ENCODE measurements at places on chromosomes 1 and 21.

DNA sequence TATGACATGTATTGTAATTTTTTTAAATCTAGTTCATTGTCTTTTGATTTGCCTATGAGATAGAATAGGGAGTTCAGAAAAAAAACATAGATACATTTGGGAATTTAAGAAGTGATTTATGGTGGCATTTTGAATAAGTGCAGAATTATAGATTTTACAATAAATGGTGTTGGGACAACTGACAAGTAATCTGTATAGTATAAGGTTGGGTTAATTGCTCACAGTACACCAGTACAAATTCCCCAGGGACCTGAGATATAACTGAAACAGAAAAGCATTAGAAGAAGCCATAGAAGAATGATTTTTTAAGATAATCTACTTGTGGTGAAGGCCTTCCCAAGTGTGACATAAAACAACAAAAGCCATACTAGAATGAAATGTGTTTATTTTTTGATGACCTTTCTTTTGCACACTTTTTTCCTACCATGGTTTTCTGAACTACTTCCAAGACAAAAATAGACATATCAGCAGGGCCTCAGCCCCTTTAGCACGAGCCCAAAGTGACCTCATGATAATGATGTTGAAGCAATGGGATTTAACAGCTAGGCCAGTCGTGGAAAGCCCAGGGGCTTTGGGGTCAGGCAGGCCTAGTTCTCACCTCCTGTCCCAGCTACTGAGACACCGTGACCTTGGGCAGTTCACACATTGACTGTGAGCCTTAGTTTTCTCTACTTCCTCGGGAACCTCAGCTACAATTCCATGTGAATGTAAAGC is 87.4 kb downstream of the GREM2 start:
- DNase-seq: no peak

GRCh38 chr21:37711286-37711829 is 204.9 kb downstream of the KCNJ6 start:
- DNase-seq: no peak

GRCh38 chr1:150273311-150273710 is 721 bp downstream of the C1orf54 start:
- peak; percentile 31 for DNase-seq

DNA sequence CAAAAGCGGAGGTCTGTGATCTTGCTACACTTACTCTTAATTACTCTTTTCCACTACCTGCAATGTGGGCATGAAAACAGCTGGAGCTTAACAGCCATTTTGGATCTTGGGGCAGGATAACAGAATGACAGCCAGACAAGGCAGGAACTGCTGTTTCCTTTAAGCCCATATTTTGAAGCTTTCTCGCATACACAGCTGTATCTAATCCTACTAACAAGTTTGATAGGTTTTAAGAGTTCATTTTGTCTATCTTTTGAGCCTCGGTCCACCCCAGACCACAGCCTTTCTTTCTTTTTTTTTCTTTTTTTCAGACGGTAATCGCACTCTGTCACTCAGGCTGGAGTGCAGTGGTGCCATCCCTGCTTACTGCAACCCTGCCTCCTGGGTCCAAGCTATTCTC is 42.4 kb upstream of the CRB1 start:
- no peak for DNase-seq

- no peak for DNase-seq
Measured at GRCh38 chr1:1340185-1340584, 9.0 kb downstream of the DVL1 start.

DNA sequence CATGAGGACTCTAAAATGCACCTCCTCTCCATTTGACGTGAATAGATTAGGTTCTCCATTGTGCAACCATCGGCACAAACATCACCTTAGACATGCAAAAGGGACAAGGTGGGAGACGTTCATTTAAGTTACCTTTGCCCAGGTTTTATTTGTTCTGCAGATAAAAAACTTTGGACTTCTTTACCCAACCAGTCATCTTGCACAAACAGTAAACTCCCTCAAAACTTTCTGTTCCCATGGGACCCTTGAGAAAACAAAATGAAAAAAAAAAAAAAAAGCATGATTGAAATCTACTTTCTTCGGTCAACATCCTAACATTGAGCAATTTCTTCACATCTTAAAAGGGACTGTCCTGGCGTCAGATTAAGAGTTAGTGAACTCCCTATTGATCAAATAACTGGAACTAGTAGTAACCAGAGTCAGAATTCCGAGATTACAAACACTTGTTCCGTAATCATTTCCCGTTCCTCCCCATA is 31.4 kb upstream of the PROX1 start:
- no peak for DNase-seq

DNA sequence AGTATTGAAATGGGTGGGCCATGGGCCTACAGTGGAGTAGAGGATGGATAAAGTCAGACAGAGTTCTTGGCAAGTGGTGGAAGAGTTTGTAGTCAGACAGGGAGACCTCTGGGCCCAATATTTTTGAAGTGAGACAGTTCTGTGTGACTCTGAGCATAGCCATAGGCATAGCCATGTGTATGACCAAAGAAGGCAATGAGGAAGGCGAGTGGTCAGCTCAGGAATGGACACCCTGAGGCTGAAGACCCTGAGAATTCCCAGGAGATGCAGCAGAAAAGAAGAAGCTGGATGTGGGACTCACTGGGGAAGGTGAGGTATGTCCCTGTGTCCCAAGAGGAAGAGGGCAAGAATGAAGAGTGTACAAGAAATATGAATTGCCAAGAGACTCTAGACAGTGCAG is 210.6 kb upstream of the IRF2BP2 start:
- no peak for DNase-seq

DNA sequence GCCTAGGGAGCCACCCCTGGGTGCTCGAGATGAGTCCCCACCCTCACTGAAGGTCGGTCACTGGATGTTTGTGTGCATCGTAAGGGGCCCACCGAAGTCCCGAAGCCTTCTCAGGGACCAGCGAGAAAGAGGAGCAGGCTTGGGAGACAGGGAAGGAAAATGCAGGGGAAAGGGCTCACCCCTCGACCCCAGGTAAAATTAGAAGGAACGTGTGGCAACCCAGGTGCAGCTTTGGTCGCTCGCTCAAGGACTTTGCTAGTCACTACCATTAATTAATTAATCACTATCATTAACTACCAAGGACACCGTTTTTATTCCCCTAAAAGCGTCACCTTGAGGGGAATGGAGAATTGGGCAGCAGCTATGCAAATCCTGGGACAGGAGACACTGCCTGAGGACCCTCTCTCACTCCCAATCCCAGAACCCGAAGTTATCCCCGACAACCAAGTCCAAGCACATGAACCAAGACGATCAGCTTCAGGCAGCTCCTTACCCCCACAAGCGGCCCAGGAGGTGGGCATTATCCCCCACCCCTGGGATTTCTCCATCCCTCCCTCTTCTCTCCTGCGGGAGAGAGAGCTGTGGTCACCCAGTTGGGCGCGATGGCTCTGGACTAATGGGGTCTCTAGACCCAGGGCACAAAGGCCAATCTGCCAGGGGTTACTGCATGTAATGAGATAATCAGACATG is 4.2 kb upstream of the SIM2 start:
- DNase-seq: no peak

- no peak for DNase-seq
Measured at GRCh38 chr21:32470206-32470605, 57.7 kb downstream of the EVA1C start.

- no peak for DNase-seq
Measured at GRCh38 chr21:37088186-37088735, 15.2 kb downstream of the TTC3 start.

- DNase-seq: no peak
Measured at GRCh38 chr1:200206761-200207160, 179.3 kb downstream of the NR5A2 start.

GRCh38 chr1:45979074-45979777 is 153.2 kb downstream of the PIK3R3 start:
- DNase-seq: peak; percentile 69

GRCh38 chr1:28108001-28108400 is 19.6 kb upstream of the EYA3 start:
- DNase-seq: no peak

DNA sequence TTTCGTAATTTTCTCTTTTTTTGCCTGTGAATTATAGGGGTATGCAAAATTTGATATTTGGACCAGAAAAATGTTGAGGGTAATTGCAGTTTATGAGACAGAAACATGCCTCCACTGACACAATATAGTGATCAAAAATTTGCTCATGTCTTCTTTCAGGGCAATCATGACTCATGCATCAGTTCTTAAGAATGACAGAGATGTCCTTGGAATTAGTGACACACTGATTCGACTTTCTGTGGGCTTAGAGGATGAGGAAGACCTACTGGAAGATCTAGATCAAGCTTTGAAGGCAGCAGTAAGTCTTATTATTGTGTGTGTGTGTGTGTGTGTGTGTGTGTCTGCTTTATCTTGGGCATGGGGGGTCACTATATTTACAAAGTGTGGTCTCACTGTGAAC is 27.5 kb downstream of the CTH start:
- DNase-seq: no peak

DNA sequence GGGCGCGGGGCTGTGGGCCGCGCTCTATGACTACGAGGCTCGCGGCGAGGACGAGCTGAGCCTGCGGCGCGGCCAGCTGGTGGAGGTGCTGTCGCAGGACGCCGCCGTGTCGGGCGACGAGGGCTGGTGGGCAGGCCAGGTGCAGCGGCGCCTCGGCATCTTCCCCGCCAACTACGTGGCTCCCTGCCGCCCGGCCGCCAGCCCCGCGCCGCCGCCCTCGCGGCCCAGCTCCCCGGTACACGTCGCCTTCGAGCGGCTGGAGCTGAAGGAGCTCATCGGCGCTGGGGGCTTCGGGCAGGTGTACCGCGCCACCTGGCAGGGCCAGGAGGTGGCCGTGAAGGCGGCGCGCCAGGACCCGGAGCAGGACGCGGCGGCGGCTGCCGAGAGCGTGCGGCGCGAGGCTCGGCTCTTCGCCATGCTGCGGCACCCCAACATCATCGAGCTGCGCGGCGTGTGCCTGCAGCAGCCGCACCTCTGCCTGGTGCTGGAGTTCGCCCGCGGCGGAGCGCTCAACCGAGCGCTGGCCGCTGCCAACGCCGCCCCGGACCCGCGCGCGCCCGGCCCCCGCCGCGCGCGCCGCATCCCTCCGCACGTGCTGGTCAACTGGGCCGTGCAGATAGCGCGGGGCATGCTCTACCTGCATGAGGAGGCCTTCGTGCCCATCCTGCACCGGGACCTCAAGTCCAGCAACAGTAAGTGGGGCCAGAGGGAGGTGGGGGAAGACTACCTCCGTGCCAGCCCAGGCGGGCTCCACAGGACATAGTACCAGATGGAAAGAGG is 808 bp downstream of the MAP3K21 start:
- peak; percentile 10 for DNase-seq

- no peak for DNase-seq
Measured at GRCh38 chr1:65478379-65479026, 58.0 kb downstream of the LEPR start.
